ENCODE measurements at places on chromosomes 13 and 19.

GRCh38 chr13:111971891-111972780, 94.8 kb upstream of the SOX1 start:
- no peak for DNase-seq

- no peak for DNase-seq
Measured at GRCh38 chr19:41205995-41206394, 13.0 kb downstream of the CYP2S1 start.

GRCh38 chr19:17450264-17451075, 2.0 kb upstream of the TMEM221 start:
- no peak for DNase-seq

DNA sequence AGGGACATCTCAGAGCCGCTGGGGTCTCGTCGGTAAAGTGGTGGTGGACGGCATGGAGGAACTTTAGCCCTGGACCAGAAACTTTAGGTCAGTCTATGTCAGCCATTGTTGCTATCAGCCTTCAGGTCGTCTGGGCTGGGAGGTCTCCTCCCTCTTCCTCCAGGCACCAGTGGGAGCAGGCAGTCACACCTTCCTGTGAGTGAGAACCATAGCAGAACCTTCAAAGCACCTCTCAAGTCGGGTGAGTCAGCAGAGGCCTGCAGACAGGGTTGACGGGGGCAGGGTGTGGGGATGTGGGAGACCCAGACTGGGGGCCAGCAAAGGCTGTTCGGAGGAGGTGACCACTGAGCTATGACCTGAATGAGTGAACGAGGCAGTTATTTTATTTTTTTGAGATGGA, 15.4 kb upstream of the SBNO2 start:
- no peak for DNase-seq

GRCh38 chr19:7534531-7535046, 928 bp upstream of the PNPLA6 start:
- peak; percentile 55 for DNase-seq

DNA sequence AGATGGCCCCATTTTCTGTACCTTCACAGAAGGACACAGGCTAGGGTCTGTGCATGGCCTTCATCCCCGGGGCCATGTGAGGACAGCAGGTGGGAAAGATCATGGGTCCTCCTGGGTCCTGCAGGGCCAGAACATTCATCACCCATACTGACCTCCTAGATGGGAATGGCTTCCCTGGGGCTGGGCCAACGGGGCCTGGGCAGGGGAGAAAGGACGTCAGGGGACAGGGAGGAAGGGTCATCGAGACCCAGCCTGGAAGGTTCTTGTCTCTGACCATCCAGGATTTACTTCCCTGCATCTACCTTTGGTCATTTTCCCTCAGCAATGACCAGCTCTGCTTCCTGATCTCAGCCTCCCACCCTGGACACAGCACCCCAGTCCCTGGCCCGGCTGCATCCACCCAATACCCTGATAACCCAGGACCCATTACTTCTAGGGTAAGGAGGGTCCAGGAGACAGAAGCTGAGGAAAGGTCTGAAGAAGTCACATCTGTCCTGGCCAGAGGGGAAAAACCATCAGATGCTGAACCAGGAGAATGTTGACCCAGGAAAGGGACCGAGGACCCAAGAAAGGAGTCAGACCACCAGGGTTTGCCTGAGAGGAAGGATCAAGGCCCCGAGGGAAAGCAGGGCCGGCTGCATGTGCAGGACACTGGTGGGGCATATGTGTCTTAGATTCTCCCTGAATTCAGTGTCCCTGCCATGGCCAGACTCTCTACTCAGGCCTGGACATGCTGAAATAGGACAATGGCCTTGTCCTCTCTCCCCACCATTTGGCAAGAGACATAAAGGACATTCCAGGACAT, 7.0 kb upstream of the CEACAM7 start:
- DNase-seq: no peak

GRCh38 chr13:31925079-31925478, 106.5 kb upstream of the FRY start:
- no peak for DNase-seq

DNA sequence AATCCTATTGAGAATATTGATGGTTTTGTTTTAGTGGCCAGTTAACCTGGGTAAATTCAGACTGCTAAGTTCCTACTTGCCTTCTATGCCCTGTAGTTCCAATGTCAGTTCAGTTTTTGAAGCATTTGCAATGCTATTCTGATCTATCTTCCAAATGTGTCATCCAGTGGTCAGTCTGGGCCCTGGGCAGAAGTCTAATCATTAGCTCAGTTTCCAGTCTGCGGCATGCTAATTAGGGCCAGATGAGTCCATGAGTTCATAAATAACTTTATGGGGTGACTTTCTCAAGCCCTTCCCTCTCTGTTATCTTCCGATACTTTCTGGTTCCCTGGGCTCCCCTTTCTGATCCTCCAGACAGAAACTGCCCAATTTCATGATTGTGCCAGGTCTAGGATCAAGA, 32.7 kb downstream of the FAM187B start:
- no peak for DNase-seq

DNA sequence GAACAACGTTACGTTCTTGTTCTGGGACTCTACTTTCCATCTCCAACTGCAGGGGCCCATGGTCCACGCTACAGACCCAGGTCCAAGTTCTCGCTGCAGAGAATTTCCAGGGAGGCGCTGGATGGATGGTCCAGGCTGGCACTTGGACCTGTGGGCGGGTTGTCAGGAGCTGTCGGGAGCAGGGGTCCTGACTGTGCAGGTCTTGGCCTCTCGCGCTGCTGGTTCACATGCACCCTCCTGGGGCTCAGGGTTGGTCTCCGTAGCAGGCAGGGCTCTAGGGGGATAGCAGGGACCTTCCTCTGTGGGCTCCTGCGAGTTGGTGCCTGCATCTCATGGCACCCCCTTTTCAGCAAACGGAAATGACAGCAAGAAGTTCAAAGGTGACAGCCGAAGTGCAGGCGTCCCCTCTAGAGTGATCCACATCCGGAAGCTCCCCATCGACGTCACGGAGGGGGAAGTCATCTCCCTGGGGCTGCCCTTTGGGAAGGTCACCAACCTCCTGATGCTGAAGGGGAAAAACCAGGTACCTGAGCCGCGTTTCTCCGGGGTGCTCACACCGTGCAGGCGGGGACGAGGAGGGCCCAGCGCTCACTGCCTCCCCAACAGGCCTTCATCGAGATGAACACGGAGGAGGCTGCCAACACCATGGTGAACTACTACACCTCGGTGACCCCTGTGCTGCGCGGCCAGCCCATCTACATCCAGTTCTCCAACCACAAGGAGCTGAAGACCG, 6.6 kb downstream of the PTBP1 start:
- DNase-seq: no peak

GRCh38 chr19:9139609-9140158, 513 bp upstream of the ZNF317 start:
- no peak for DNase-seq

GRCh38 chr19:49662011-49662410, 3.6 kb downstream of the IRF3 start:
- DNase-seq: no peak

- no peak for DNase-seq
Measured at GRCh38 chr13:76965759-76966421, 17.6 kb downstream of the ACOD1 start.

- DNase-seq: no peak
Measured at GRCh38 chr19:28873301-28873700, 339.6 kb downstream of the UQCRFS1 start.

DNA sequence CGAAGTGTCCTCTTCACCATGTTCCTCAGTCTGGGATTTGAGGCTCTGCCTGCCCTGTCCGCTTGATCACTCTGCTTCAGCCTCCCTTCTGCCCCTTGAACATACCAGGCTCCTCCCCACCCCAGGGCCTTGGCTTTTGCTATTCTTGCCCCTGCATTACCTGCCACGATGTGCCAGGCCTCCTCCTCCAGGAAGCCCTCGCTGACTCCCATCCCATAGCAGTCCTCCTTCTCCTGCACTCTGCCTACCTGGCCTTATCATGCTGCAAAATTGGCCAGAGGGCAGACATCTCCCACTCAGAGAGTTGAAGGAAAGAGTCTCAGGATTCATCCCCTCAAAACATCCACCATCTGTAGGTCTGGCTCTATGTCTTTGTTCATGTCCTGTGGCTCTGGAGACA, 2.2 kb downstream of the YJEFN3 start:
- no peak for DNase-seq

- no peak for DNase-seq
Measured at GRCh38 chr13:23789576-23790346, 99.4 kb downstream of the MIPEP start.

- DNase-seq: no peak
Measured at GRCh38 chr13:38262211-38262610, 87.4 kb upstream of the UFM1 start.

DNA sequence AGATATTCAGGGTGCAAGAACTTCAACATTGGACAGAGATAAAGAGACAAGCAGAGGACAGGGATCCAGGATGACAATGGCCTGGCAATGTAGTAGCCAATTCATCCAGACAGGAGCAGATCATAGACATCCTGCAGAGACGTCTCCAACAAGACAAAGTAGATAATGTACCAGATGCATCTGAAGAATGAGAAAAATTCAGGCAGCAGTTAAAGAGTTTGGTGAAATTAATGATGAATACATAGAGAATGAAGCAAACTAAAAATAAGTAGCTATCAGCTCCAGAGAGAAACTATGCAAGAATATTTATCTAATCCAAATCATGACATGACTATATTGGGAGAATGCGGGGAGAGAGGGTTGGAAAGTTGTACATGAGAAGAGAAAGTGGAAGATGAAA, 278.4 kb upstream of the DACH1 start:
- no peak for DNase-seq

DNA sequence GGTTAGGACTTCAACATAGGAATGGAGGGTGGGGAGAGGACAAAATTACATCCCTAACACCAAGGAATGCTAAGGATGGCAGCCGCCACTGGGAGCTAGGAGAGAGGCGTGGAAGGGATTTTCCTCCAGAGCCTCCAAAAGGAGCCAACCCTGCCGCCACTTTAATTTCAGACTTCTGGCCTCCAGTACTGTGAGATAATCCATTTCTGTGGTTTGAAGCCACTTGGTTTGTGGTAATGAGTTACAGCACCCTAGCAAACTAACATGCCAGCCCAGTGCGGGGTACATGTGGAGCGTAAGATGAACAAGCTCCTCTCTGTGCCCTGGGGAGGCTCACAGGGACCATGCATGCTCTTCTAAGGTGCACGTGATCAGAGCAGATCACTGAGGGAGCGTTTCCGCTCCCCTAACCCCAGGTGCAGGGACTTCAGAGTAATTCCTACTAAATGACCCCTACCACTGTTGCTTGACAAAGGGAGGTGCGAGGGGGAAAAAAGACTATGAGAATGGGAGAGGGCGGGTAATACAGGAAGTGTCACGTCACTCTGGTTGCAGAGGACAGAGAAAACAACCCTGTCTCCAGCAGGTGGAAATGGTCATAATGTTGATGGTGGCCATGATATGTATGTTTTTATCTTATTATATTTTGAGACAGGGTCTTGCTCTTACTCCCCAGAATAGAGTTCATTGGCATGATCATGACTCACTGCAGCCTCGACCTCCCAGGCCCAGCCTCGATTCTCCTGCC, 12.0 kb downstream of the FPR1 start:
- no peak for DNase-seq

DNA sequence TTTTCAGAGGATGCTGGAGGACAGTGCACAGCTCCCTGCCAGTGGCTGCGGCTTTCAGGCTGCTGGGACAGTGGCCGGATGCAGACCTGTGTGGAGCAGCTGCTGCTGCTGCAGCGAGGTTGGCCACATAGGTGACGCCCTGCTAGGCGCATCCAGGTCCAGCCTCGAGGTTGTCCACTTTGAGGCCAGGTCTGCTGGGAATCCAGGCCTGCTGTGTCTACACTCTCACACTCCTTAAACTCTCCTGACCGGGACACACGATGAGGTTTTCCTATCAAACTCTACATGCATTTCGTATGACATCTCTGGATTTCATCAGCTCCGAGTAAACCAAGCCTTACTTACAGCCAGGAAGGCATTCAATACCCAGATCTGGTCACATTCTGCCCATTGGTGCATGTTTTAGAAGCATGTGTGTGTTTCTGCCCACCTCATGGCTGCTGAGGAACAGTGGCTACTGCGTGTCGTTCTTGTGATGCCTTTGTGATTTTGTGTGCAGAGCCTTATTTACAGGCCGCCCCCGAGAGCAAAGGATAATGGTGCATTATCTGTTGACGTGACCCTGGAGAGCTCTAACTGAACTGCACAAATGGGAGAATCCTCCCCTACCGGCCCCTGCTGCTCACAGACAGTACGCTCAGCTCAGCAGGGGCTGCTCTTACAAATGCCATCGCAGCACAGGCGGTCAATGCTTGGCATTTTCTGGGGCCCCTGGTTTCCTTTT, 12.3 kb upstream of the MCF2L start:
- DNase-seq: peak; percentile 42

DNA sequence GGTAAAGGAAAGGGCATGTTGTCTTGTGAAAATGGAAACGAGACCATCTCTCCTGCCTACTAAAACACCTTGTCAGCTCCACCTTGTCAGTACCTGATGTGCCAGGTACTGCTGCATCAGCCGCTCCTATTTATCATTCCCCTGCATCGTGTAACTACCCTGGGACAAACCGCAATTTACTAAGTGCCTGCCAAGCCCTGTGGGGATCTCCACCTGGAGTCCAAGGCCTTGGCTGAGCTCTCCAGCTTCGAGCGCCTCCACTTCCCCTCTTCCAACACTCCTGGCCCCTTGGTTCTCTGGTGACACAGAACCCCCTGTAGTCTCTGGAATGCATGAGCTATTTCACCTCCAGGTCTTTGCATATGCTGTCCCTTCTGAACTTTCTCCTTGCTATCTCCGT, 25.9 kb upstream of the CCNP start:
- DNase-seq: no peak

GRCh38 chr13:41386211-41386610, 71.1 kb upstream of the RGCC start:
- no peak for DNase-seq

DNA sequence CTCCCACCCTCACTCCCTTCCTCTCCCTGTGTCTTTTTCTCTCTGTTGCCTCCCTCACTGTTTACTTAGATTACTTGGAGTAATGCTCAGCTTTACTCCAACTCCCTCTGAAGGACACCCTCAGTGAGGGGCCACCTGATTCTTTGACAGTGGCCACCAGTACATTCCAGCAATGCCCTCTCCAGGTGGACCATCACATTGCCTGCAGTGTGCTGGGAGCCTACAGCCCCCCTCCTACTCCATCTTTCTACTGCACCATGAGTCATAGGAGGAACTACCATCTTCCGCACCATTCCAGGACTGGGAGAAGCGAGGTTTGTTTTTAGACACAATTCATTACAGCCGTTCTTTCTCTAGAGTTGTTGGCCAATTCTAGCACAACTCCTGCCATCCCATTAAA, 96.6 kb upstream of the POSTN start:
- DNase-seq: no peak

DNA sequence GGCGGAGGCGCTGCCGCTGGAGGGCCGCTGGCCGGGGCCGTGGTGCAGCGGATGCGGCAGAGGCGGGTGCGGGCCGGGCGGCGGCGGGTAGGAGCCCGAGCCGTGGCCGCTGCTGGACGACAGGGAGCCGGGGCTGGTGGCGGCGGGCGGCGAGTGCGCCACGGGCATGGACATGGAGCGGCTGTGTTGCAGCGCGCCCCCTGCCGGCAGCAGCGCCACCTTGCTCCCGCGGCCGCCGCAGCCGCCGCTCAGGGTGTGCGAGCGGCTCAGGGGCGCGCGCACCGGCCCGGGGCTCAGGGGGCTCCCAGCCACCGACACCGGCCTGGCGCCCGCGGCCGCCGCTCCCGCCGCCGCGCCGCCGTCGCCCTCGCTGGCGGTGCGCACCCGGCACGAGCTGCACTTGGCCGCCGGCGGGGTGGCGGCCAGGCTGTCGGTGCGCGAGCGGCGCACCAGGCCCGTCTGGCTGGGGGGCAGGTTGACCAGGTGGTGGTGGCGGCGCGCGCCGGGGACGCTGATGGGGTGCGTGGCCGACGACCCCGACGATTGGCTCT, 1.7 kb downstream of the IRS2 start:
- DNase-seq: peak; percentile 63
